ENCODE measurements at places on chromosomes 11 and 22.

- no peak for DNase-seq
Measured at GRCh38 chr11:19201737-19202605, at the start of gene CSRP3. TSS of gene CSRP3 (minus strand) at chr11:19201983. CDS start at chr11:19192448, 9,535 bp downstream.

- DNase-seq: no peak
Measured at GRCh38 chr22:43755011-43755410, 57.1 kb downstream of the EFCAB6 start.

- no peak for DNase-seq
Measured at GRCh38 chr11:128889657-128890213, 1.4 kb upstream of the KCNJ5 start.

DNA sequence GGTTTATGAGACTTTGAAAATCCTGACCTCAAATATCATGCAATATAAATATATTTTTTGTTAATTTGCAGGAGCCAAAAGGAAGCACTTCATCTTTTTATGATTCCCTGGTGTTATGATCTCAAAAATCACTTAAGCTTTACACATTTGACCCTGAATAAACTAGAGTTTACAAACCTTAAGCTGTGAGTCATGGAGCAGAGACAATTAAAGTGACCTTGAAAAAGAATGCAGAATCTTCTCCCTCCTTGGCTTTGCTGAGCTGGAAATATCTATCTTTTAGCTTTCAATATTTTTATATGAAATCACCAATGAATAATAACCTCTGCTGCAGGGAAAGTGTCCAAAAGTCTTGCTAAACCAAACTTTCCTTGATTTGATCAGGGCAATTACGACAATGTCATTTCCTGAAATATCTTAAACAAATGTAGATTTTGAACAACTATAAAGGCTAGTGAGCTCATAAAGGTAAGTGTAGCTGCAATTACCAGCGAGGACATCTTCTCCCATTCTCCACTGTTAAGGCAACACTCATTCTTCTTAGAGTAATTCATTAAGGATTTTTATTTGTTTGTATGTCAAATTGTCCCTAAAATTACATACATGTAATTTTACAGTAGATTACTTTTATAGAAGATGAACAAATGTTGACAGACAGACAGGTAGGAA is 747.0 kb upstream of the LUZP2 start:
- no peak for DNase-seq
